AG10803 (cell line): ENCODE measurements at places on chromosomes 7 and 10.

- DNase-seq = no peak
Observed at GRCh38 chr10:22491480-22491879, 146.2 kb downstream of the SPAG6 start.

- peak; percentile 51 for DNase-seq
Observed at GRCh38 chr10:26960308-26960707, 99.5 kb upstream of the ABI1 start.

DNA sequence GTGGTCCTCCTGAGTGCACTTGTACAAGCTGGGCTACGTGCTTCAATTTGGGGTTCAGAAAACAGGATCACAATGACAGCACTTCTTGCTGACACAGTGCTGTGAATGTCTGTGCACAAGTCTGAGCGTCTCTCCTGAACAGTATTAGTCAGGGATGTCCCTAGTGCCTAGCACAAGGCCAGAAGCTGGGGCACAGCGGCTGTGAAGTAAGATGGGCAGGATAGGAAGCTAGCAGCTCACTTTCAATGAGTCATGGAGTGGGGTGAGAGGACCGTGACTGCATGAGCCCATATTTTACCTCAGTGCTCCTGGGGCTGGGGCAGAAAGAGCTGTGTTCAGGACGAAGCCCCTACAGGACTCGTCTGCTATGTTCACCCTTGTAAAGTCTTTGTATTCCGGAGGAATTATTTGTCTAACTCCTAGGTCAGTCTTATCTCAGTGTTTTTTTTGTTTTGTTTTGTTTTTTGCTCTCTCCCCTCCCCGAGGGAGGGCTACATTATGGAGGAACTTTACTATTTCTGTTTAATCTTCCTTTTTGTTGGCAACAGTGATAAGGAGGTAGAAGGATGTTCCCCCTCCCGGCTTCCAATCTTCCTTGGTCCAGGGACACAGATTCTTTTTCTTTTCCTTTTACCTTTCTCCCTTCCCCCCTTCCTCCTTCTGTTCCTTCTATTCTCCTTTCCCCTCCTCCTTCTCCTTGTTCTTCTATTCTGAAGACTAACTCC is 2.8 kb upstream of the LRMDA start:
- no peak for DNase-seq

DNA sequence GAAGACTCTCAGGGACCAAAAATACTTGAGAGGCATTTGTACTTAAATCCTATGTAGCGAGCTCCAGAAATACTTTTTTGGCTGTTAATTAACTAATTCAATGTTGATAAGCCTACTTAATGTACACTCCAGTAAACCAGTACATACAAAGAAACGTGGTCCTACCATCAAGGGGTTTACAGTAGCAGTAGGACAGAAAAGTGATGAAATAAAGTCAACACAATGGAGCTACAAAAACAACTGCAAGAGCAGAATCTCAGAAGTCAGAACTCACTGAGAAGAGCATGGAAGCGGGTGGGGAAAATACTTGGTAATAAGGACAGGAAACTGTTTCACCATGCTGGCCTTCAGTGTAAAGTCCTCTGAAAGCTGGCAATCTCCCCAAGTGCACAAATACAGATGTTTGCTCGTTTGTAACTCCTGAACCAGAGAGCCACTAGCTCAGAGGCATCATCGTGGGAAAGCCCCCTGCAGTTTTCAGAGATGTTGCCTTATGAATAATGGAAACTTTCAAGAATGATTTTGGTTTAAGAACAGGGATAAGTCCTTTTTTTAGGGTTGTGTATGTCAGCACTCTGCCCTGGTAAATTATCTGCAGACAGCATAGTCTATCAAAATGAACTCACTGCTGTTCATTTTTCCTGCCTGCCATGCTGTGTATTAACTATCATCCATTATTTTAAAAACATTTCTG is 233.2 kb downstream of the SORCS1 start:
- DNase-seq = no peak

GRCh38 chr7:136039577-136040345 is 62.6 kb upstream of the MTPN start:
- no peak for DNase-seq

DNA sequence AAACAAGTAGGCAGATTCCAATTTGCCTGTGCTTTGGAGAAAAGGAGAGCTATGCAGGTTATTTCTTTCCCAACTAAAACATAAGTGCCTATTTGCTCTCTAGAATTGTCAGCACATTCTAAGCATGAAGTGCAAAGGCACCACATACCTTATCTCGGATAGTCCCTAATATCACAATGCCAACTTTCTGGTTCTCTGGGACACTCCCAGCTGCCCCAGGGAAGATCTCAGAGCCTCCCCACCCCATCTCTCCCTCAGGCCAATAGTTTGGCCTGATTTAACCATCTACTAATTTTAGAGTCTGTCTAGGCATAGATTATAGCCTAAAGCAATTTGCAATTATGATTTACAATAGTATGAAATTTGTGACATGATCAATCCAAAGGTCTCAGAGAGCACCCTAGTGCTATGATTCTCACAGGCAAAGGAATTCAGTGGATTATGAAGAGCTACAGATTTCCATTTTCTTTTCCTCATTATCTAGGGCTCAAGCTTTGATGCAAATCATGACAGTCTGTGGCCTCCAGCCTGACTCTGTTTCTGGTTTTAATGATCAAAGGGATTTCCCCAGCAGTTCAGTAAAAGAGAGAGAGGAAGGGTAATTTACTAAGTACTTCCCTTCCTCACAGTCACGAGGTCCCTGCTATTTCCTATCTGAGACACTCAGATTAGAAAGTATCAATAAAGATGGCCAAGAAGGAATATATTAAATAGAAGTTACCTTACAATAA is 29.0 kb upstream of the IL6 start:
- DNase-seq = no peak

DNA sequence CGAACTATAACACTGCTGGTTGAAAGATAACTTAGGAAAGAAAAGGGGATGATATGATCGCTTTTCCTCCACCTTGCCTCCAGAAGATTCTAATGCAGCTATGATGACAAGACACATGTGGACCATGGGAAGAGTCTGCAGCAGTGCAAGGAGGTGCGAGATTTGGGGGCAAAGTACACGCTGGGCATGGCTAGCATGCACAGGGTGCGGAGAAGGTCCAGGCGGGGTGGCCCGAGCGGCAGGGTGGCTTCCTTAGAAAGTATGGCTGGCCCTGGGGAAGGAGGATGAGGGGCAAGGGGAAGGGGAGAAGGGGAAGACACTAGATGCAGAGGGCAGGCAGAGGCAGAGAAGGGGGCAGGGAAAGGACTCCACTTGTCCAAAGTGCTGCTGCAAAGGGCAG is 15.6 kb downstream of the ATXN7L1 start:
- DNase-seq = no peak

- no peak for DNase-seq
Observed at GRCh38 chr7:82616059-82616728, 172.6 kb upstream of the CACNA2D1 start.

- peak; percentile 54 for DNase-seq
Observed at GRCh38 chr10:69179089-69179742, 818 bp upstream of the SUPV3L1 start.

DNA sequence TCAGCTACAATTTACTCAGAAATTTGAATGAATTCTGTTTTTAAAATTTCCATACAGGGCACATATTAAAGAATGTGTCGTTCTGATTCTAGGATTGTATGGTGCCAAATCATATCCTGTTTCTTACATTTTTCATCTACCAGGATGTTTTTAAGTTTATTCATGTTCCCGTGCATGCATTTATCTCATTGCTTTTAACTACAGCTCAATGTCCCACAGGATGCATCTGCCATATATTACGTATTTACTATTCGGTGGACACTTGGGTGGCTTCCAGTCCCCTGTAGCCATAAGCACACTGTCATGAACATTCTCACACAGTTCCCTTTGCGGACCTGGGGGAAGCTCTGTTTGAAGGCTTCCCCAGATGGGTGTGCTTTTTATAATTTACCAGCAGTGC is 122.3 kb downstream of the CCDC71L start:
- no peak for DNase-seq

DNA sequence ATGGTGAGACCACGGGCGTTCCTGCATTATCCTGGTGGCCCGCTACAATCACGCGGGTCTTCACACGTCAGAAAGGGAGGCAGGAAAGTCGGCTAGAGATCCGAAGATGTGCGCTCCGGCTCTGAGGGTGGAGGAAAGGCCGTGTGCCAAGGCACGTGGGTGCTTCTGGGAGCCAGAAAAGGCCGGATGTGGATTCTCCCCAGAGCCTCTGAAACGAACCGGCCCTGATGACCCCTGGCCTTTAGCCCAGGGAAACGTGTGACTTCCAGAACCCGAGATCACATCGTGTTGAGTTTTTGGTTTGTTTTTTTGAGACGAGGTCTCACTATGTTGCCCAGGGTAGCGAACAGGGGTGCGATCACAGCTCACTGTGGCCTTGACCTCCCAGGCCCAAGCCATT is 244.2 kb downstream of the ELFN1 start:
- DNase-seq = no peak

- DNase-seq = no peak
Observed at GRCh38 chr7:79159040-79159664, 294.3 kb downstream of the MAGI2 start.
